ENCODE measurements at places on chromosomes 3 and 15.

- no peak for DNase-seq
These were observed 233.7 kb downstream of the CNTN6 start for GRCh38 chr3:1326546-1326945.

GRCh38 chr3:78281381-78281780, 1241.5 kb downstream of the ROBO2 start:
- no peak for DNase-seq

DNA sequence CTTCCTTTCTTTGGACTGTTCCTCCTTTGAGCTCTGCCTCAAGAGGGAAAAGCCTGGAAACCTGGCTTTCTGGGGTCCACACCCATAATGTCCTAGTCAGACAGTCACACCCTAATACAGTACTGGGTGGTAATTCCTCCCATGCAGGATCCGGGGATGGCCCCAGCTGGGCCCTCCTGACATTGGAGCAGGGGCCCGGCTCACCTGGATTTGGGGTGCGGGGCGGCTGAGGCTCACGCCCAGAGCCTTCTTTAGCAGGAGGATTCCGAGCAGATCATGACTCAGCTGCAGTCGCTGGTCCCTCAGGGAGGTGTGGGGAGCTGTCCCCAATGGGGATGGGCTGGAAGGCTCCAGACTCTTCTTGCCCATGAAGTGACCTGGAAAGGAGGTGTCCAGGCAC, 1.0 kb downstream of the NMB start:
- DNase-seq, result no peak

DNA sequence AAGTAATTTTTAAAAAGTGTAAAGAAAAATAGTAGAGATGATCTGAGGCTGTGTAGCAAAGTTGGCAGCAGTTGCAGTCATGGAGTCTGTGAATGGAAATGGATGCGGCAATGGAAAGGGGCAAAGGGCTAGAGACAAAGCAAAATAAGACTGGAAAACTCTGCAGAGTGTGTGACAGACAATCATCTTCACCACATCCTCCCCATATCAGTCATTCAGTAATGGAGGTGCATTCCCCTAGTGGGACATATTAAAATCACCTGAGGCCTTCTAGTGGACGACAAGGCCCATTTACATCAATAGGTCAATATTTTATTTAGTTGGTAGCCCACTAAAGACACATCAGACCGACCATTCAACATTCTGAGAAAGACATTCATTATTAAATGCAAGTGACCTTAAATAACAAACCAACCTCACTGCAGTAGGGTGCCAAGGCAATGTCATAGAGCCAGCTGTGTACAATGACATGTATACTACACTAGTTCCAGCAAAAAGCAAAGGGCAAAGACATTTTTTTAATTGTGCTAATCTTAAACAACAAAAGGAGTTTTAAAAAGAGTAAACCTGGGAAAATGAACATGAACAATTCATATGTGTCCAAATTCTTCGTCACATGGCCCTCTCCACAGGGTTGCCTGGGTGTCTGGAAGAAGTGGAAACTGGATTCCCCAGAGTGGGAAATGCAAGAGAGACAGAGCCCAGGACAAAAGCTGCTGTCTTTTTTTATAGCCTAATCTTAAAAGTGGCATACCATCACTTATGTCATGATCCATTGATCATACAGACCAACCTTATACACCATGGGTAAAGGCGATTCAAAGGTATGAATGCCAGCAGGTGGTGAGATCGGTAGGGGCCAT, 15.6 kb upstream of the RAP2B start:
- DNase-seq, result no peak

DNA sequence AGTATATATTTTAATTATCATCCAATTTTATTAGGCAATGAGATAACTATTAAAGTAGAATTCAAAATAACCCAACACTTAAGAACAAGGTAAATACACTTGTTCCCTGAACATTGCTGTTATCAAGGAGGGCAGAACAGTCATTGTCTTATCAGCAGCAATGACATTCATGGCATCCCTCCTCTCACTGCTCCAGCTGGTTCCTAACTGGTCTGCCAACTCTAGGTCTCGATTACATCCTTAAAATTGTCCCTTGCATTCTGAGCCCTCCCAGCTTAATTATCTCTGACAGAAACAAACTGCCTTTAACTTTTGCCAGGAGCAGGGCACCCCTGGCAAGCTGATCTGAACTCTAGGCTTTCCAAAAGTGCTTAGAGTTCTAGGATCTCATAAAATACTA, 14.0 kb upstream of the DYNC1LI1 start:
- DNase-seq, result no peak

DNA sequence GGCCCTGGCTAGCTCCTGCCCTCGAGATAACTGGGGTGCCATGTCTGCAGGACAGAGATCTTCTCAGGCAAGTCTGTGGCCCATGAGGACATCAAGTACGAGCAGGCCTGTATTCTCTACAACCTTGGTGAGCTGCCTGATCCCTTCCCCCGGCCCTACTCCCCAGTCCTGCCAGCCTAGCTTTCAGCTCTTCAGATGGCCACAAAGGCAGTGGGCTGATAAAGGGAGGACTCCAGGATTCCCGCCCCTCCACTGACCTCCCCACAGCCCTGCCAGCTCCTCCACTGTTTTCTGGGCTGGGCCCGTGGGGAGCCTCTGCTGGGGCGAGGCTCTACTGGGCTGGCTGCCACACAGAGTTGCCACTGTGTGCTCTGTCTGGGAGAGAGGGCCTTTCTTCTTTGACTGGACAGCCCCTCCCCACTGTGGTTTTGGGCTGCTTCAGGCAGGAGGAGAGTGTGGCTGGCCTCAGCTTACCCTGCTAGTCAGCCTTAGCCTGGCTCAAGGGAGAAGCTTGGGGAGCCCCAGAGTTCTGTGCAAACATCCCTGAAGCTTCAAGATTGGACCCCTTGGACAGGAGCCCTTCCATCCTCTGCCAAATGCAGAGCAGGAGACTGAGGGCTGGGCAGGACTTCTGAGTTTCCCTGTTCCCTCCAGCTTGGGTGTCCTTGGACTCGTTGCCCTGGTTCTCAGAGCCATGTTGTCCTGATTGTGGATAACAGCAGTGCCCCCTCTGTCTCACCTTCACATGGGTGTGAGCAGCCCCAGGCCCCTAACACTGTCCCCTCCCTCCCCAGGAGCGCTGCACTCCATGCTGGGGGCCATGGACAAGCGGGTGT, 24.4 kb downstream of the PTPN23 start:
- no peak for DNase-seq

- peak; percentile 82 for DNase-seq
These were observed 26.7 kb downstream of the MELTF start for GRCh38 chr3:197002701-197003454.

DNA sequence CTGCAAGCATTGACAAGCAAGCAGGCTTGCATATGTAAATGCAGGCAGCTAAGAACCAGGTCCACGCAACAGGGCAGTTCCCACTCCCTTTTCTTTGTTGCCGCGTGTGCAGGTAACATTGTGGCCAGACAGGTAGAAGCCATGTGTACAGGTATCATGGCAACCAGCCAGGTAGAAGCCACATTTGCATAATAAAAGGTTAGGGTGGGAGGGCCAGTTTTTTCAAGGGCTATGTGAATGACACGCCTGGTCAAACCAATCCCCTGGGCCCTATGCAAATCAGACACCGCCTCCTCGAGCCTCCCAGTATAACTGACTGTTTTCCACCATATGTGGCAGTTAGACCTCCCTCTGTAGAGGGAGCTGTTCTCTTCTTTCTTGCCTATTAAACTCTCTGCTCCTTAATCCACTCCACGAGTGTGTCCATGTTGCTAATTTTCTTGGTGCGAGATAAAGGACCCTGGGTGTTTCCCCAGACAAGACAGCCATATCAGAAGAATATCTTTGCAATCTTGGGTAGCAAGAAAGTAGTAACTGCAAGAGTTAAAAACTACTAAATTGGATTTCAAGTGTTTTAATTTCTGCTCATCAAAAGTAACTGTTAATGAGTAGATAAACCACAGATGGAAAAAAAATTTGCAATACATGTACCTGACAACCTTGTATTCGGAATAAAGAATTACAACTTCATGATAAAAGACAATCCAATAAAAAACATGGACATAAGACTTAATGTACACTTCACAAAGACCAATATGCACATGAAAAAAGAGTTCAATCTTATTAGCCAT, 21.8 kb downstream of the PCOLCE2 start:
- no peak for DNase-seq

DNA sequence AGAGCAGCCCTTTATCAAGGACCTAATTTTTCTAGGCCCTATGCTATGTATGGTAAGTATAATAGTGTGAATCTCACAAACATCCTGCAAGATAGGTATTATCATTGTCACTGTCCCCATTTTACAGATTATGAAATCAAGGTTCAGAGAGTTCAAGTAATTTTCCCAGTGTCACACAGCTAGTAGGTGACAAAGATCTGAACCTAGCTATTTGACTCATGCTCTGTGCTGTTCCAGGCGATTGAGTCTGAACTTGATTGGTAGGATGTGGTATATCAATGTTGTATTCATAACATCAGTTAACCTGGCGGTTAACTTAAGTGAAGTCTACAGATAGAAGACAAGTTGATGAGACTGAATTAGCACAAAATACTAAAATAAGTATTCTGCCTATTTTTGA, 229.9 kb downstream of the CHST2 start:
- peak; percentile 53 for DNase-seq

DNA sequence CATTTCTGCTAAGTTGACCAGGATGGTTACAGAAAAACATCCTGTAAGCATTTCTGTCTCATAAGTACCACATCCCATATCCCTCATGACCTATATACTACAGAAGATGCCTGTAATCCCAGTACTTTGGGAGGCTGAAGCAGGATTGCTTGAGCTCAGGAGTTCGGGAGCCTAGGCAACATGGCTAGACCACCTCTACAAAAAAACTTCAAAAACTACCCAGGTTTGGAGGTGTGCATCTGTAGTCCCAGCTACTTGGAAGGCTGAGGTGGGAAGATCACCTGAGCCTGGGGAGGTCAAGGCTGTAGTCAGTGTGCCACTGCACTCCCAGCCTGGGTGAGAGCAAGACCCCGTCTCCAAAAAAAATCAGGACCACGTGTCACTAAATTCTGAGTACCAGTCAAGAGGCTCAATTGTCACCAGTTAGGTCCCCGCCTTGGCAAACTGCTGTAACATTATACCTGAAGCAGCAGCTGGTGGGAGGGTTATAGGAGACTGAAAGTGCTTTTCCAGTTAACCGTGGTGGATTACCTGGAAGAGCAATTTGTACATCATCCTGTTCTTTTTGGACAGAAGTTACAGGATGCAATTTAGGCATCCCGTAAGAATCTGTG, 6.2 kb downstream of the RPL32 start:
- no peak for DNase-seq

GRCh38 chr3:109073116-109073515, 44.8 kb downstream of the MORC1 start:
- no peak for DNase-seq

DNA sequence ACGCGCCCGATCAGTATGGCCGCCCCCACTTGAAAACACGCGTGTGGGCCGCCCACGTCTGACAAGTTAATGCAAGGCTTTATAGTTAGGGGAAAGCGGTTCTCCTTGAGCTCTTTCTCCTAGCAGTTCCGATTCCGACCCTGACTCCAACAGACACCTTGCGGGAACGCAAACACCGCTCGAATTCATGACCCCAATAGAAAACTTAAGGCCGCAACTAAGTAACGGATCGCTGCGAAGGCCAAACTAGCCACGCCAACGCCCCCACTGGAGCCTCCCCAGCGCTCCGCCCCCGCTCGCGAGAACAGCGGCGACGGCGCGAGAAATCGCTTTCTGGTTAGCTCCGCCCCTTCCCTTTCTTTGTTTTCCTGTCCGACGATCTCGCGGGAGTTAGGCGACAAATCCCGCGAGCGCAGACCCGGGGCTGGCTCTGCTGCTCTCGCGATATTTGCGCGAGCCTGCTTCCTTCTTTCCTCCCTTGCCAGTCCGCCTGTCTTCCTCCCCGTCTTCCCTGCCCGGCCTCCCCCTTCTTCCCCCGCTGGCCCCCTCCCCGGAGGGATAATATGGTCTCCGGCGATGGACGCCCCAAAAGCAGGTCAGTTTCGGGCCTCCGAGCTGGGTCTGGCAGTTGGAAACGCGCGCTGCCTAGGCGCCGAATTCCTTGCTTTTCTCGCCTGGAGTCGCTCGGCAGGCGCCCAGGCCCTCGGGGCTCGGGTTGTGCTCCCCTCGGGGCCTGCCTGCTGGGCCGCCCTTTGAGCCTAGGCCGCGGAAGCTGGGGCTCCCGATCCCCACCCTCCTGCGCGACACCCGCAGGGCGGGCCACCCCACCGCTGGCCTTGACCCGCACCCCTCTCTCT, at the start of gene IREB2:
IREB2 (plus strand) TSS at position 455 of the 857 bp plus-strand sequence; CDS start at position 577, 122 bp downstream.
- peak; percentile 98 for DNase-seq

- DNase-seq, result no peak
These were observed 204.4 kb downstream of the OTOL1 start for GRCh38 chr3:161700998-161701397.

GRCh38 chr3:43872901-43873300, 182.2 kb downstream of the ABHD5 start:
- DNase-seq, result no peak

DNA sequence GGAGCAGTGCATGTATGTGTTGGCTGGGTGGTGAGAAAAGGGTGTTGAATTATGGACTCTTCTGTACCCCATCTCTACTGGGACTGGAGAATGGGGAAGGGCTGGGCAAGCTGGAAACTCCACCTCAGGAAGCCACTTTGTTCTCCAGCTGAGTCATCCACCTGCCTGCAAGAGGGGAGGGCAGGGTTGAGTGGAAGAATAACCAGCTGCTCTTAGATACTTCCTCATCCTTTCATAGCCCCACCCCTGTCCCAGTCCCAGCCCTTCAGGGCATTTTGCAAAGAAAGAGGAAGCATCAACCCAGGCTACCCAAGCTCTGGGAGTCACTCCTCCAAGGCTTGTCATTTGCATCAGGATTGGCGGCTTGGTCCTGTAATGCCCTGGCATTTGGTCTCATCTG, 33.1 kb downstream of the RAB11A start:
- DNase-seq, result peak; percentile 41

- no peak for DNase-seq
These were observed 33.9 kb downstream of the RPN1 start for GRCh38 chr3:128616516-128617269.

- no peak for DNase-seq
These were observed 32.5 kb upstream of the AP3B2 start for GRCh38 chr15:82742134-82742533.

- no peak for DNase-seq
These were observed 513.9 kb upstream of the NR2F2 start for GRCh38 chr15:95816591-95816990.

DNA sequence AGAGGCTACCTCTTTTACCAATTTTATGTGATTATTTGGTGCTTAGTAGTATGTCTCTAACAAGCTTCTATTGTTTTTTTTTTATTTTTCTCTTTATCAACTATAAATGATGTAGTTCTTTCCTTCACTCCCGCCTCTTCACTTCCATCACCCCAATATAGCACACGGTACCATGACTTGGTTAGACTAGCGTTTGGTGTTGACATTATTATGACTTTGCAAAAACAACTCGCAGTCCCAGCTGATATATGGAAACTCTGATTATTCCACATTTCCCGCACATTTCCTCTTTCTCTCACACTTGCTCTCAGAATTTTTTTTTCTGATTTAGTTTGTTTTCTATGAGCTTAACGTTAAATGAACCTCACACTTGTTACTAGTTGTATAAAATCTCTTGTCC, 162.2 kb downstream of the GREM1 start:
- no peak for DNase-seq

- no peak for DNase-seq
These were observed 305.0 kb upstream of the C2CD4B start for GRCh38 chr15:62469874-62470688.

GRCh38 chr3:161043336-161044035, 61.7 kb downstream of the B3GALNT1 start:
- DNase-seq, result no peak
